ENCODE measurements at places on chromosomes 6 and 20. TPM values are rescaled to one million over a fixed set of nuclear protein-coding genes. Genes with fewer than 3 reads are reported as not detected.

- DNase-seq = no peak
These were observed 135.6 kb upstream of the UST start for GRCh38 chr6:148611213-148611612.

- no peak for DNase-seq
These were observed 437.7 kb downstream of the COL12A1 start for GRCh38 chr6:74768120-74768519.

- no peak for DNase-seq
These were observed 877.8 kb downstream of the EPHA7 start for GRCh38 chr6:92541448-92542060.

DNA sequence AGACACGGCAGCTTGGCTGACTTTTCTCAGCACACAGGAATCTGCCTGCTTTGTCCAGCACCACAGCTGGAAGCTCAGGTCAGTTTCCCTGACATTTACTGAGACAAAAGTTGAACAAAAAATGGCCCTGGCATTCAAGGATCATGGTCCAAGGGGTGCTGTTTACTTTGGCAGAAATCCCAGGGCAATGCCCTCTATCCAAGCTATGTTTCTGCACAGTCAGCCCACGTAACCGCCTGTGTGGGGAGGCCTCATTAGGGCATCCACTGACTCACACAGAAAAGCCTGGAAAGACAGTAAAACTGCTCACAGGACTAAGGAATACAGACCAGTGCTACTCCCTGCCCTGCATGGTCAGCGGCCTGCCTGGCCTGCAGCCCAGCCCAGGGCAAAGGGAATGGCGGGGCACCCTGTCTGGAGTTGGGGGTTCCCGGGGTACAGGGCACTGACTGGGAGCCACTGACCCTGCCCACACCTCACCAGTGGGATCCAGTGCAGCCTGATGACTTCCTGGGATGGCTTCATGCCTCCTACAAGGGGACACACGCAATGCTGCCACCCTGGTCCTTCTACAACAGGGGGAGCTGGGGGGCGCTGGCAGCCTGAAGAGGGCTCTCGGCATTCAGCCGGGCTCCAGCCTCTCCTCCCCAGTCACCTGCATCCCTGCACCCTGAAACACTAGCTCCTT, 77.1 kb downstream of the NINL start:
- no peak for DNase-seq

- DNase-seq = no peak
These were observed 306.2 kb downstream of the SOX4 start for GRCh38 chr6:21899708-21900107.

DNA sequence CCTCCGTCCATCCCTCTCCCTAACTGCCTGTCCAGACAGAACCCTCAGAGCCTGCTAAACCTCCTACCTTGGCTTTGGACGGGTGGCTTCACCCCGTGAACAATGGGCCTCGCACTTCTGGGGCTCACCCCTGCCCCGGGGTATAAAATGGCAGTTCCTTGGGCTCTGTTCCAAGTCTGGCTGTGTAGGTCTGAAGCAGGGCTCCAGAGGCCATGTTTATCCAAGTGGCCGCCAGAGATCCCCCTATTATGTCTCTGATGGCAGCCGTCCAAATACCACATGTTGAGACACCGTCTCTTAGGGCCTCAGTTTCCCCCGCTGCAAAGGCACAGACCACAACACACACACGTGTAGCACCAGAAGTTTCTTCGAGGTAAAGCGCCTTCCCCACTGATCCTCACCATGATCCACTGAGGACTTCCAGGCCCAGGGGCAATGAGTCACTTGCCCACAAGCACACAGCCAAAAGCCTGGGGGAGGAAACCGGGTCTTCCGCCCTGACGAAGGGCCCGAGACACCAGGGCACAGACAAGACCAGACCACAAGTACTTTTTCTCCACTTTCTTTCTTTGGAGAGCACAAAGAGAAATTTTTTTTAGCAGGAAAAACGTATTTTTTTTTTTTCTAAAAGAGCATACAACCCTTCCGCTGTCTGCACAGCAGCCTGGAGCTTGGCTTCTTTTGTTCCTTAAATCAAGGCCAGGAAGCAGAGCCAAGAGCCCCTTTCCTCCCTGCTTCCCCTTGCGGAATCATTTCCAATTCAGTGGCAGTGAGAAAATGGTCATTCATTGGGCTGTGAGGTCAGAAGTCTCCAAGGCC, 11.8 kb downstream of the CPNE5 start:
- peak; percentile 27 for DNase-seq

- DNase-seq = no peak
These were observed 5.6 kb upstream of the C6orf132 start for GRCh38 chr6:42148058-42148457.

DNA sequence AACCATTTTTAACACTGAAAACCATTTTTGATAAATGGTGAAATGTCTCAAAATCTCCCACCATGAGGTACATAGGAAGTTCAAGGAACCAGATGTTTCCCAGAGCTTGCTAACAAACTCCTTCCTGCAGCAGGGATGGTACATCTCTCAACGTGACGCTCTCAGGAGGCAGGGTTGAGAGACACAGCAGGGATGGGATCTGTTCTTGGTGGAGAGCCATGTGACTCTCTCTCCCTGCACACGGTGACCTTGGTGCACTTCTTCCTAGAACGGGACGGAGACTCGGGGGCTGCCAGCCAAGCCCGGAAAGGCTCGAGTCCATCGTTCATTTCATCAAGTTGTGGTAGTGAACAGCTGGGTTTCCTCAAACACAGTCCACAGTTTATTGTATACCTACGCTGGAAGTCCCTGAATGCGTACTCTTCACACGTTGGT, 94.2 kb downstream of the FAM50B start:
- DNase-seq = no peak

DNA sequence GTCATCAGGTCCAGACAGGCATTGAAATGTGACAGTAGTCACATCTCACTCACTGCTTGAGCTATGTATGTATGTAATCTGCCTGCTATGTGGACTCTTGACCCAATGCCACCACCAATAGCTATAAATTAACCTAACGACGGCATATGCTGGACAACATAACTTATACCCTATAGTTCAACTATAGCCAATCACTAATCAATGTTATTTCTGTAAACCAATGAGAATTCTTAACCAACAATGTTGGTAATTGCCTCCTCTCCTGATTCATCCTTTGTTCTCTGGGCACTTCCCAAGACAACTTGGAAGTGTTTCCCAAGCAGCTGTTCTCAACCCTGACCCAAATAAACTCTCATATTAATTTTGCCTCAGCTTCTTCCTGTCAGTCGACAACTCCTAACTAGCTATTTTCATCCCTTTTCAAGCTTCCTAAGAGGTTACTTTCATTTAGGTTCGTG, 24.1 kb upstream of the SERPINB1 start:
- no peak for DNase-seq

GRCh38 chr6:133055441-133055966, 185.7 kb upstream of the EYA4 start:
- no peak for DNase-seq

DNA sequence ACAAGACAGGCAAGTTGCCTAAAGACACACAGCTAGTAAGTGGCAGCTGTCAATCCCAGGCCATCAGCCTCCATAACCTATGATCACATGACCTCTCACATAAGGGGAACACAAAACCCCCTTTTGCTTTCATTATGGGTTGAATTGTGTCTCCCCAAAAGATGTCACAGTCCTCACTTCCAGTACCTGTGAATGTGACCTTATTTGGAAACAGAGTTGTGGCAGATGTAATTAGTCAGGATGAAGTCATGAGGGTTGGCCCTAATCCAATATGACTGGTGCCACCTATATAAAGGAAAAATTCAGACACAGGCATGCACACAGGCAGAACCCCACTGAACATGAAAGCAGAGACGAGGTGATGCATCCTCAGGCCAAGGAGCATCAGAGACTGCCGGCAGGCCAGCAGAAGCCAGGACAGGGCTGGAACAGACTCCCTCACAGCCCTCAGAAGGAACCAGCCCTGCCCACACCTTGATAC, 33.6 kb downstream of the GFOD1 start:
- DNase-seq = peak; percentile 16

DNA sequence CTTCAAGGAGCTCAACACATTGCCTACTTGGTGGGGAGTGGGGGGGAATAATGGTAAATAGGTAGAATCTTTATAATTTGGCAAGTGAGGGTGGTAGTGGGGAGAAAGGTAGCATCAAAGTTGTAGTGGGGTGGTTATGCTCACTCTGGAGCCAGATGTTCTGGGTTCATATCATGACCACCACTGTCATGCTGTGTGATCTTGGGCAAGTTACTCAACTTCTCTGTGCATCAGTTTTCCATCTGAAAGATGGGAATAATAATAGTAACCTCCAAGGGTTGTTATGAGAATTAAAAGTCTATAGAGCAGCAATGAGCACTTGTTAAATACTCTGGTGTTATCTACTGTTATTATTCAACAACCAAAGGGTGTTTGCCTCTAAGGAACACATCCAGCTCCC, 22.0 kb upstream of the PREX1 start:
- DNase-seq = no peak

DNA sequence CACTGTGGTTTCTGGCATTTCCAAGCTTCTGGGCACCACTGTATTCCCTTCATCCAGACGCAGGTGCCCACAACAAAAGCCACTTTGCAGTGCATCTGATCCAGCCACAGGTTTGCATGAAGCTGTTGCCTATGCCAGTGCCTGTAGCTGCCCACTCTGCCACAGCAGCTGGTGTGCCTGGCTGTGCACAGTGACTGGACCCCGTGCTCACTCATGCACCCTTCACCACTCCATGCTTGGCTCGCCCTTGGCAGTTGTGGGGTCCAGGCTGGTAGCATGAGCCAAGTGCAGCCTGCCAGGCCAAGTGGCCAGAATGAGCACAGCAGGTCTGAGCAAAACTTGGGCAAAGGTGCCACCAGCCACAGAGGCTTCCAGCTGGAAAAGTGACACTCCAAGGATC, 42.7 kb downstream of the SEL1L2 start:
- no peak for DNase-seq

- no peak for DNase-seq
These were observed 28.1 kb downstream of the ACTR5 start for GRCh38 chr20:38776363-38776762.

- peak; percentile 92 for DNase-seq
These were observed 73.9 kb downstream of the OR2B2 start for GRCh38 chr6:27838058-27838944.

DNA sequence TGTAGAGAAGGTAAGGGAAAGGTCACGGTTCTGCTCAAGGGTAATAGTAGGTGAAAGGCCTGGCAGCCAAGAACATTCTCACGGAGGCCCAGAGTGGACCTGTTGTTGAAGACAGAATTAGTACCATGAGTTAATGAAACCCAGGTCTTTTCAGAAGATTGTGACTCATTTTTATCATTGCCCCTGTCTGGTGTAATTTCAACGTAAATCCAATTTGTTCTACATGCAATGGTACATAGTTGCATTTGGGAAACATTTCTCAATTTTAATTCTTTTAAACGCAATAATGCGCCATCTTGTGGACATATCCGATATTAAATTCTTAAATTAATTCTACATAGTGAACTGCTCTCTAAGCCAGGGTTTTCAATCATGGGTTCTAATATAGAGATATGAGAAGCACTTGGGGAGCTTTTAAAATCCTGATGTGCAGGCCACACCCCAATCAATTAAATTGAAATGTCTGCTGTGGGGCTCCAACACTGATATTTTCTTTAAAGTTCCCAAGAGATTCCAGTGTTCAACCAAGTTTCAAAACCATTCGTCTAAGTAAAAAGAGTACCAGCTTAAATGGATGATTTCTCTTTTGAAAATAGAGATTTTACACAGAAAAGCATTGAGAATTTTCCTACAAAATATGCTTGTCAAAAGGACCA, 257.4 kb downstream of the PLCB1 start:
- no peak for DNase-seq

- no peak for DNase-seq
These were observed 91.6 kb upstream of the TAB2 start for GRCh38 chr6:149225946-149226345.

DNA sequence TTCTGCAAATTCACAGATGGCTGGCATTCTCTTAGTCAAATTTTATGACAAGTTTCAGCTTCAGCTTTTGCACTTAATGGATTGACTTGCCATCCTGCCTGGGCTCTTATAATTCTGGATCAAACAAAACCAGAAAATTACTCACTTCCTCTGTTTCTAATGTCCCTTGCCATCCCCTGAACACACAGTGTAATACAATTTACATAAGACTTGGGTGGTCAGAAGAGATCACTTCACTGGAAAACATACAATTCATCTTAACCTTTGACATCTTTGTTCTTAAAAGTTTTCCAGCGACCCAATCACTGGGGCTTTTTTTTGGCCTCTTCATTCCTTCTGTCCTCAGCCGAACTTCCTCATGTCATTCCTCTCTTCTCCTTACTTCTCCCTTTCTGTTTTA, 199.0 kb downstream of the ARHGAP18 start:
- DNase-seq = no peak

GRCh38 chr6:106609699-106610098, 19.6 kb downstream of the RTN4IP1 start:
- DNase-seq = peak; percentile 38

GRCh38 chr6:108549741-108550140, 11.0 kb upstream of the FOXO3 start:
- no peak for DNase-seq

DNA sequence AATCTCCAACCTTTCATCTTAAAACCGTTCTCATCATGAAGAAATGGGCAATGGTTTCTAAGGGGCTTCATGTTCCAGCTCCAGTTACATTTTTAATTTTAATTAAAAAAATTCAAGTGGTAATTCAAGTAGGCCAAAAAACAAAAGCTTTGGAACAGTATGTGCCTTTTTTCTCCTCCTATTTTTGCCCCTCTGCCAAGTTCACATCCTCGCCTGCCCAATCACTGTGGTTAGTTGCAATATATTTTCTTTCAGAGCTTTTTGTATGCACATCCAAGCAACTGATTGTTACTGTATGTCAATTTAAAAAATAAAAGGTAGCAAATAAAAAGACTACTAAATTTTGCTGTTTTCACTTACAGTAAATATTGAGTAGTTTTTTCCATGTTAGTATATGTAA, 99.8 kb upstream of the B3GAT2 start:
- DNase-seq = no peak

Gene ALDH8A1
- 1.0 TPM for total RNA-seq

Gene DCBLD1
- 3.7 TPM for total RNA-seq

Gene GPX5
- total RNA-seq = not detected

Gene PGC
- not detected for total RNA-seq

Gene RBM24
- total RNA-seq = not detected

Gene TOX2
- total RNA-seq = 1.5 TPM

Gene ZNF334
- 0.71 TPM for total RNA-seq

Gene CCN5
- total RNA-seq = not detected

Gene MACROD2
- not detected for total RNA-seq

Gene SPATA2
- 8.2 TPM for total RNA-seq

Gene FOXS1
- total RNA-seq = not detected

Gene EFCAB8
- 1.2 TPM for total RNA-seq
